ENCODE measurements at places on chromosomes 7 and 10.
A peak's percentile ranks its signal among the peaks of the same experiment; 100 is the strongest.

- peak; percentile 76 for DNase-seq
Measured at GRCh38 chr10:48943096-48943495, 3.5 kb upstream of the LRRC18 start.

GRCh38 chr7:51950813-51951212 is 634.2 kb upstream of the COBL start:
- no peak for DNase-seq

- no peak for DNase-seq
Measured at GRCh38 chr7:23539494-23539907, 7.7 kb upstream of the TRA2A start.

GRCh38 chr10:76085002-76085816 is 653.8 kb downstream of the LRMDA start:
- DNase-seq, result no peak

DNA sequence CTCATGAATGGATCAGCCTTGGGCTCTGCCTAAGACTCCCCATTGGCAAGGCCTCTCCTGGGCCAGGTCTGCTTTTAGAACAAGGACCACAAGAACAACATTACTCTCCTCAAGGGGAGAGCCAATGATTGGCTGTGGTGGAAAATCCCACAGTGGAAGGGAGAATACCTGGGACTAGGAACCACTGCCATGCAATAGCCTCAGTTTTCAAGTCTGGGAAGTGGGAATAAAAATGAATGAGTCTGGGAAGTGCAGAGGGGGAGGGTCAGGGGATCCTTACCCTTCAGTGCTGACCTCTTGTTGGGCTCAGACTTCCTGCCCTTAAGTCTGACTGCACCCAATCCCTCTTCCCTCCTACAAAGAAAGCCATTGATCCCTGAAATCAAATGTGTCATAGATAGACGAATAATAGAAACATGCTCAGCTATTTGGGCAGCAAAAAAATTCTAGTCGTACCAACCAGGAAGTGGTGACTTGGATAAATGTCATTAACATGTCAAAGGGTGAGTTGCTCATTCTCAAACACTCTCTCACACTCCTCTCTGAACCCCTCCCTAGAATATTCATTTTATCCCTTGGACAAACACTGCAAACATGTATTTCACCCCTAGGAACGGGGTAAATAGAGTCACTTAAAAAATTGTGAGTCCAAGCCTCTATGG is 123.6 kb downstream of the SH3PXD2A start:
- DNase-seq, result no peak

GRCh38 chr7:51223505-51223904 is 93.1 kb downstream of the COBL start:
- peak; percentile 21 for DNase-seq

DNA sequence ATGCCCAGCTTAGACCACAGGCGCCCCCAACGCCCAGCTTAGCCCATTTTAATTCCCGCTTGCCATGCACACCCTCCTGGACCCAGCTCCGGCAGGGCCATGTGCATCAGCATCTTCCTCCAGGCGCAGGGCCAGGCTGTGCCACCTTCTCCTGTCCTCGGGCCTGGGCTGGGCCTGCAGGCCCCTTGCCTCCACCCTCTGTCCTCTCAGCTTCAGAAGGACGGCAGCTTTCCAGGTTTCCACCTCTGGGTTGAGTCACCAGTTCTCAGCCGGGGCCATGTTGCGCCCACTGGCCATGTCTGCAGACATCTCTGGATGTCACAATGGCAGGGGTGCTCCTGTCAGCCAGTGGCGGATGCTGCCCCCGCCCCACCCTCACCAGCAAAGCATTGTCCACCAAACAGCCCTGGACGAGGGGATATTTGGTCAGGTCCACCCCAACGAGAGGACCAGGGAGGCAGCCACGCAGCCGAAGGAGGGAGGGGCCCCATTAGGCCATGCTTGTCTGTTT is 59.1 kb upstream of the NKX6-2 start:
- peak; percentile 80 for DNase-seq

DNA sequence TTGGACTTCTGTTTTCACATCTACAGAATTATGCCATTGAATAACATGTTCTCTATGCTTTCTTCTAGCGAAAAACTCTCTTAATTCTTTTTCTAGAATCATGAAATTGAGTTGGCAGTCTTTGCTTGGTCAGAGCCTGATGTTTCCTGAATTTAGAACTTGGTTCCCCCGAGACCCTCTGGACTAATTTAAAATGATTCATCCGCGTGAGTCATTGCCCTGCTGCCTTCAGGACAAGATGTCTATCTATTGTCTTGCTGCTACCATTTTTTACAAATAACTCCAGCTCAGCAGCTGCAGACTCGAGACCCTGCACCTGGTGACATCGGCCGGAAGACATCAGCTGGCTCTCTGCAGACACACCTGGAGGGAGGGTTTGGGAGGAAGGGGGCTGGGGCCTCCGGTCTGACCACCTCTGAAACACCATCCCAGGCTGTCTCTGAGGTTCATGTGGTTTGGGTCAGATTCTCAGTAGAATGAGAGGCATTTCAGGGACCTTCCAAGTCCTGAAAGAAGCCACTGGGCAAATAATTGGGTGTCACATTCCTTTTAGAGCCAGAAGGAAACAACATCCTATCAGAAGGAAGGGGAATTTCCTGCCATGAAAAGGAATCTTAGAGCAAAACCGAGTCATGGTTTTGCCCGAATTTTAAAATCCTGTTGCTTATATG is 20.9 kb upstream of the KLF6 start:
- no peak for DNase-seq

DNA sequence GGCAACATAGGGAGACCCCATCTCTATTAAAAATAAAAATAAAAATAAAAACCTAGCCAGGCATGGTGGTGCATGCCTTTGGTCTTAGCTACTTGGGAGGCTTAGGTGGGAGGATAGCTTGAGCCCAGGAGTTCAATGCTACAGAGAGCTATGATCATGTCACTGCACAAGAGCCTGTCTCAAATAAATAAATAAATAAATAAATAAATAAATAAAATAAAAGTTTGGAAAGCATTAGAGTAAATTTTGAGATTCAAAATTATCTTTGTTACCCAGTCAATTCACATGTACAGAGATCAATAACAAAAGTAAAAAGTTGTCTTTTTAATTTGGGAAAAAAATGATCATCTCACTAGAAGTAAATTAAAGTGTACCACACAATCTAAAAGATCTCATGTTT is 255.8 kb upstream of the MYO3A start:
- DNase-seq, result no peak

DNA sequence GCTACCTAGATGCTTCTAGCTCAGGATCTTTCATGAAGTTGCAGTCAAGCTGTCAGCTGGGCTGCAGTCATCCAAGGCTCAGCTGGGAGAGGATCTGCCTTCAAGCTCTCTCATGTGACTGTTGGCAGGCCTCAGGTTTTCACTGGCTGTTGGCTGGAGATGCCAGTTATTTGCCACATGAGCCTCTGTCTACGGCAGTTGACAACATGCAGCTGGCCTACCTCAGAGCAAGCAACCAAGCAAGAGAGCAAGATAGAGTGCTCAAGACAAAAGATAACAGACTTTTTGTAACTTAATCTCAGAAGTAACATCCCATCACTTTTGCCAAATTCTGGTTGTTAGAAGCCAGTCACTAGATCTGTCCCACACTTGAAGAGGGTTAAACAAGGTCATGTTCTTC is 125.8 kb downstream of the TPST1 start:
- DNase-seq, result no peak

DNA sequence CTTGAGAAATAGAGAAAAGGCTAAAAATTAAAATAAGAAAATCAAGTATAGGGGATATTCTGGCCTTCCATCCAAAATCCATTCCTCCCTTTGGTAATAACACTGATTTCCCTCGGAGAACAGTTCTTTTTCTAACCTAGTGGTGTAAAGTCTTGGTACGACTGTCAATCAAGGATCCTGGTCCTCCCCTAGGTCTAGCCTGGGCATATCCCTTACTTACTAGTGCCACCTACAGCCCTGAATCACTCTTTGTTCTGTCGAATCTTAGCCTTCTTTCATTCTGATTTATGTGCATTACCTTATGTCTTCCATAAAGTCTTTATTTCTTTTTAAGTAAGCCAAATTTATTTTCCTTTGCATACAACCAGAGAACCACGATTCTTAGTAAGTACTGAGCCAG is 298.7 kb upstream of the LRRTM3 start:
- no peak for DNase-seq

- DNase-seq, result no peak
Measured at GRCh38 chr7:29418056-29418455, 145.6 kb upstream of the PRR15 start.

DNA sequence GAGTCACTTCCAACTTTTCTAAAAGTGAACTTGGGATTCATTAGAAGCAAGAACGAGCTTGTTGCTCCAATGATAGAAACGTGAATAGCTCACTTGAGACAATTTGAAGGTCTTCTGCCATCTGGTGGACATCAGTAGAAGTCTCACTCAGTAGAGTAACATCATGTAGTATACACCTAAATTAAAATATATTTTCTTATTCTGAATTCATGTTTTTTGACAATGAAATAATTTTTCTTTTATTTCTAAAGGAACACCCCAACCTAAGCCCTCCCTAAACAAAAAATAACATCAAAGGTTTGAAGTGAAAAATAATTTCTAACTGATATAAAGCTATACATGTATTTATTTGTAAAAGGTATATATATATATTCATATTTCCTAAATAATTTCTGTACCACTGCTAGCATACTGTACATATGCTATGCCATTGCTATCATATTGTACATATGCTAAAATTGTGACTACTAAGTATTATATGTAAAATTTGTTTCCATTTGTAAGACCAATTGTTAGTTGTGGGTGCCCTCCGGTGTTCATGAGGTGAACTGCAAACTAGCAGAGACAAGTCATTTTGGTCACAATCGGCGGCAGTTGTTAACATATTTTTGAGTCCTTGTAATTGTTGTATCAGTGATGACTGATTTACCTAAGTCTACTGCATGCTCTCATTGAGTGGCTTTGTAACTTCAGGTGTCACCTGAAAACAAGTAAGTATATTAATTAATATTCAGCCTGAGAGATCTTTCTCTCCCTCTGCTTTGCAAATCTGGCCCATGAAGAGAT is 121.9 kb downstream of the PTPRZ1 start:
- no peak for DNase-seq
